ENCODE measurements at places on chromosomes 1 and 21. TPM values are rescaled to one million over a fixed set of nuclear protein-coding genes. Genes with fewer than 3 reads are reported as not detected.
A peak's percentile ranks its signal among the peaks of the same experiment; 100 is the strongest.

AMY2A gene
- total RNA-seq = not detected

LYST gene
- 6.2 TPM for total RNA-seq

KRTAP19-3 gene
- not detected for total RNA-seq

TP73 gene
- total RNA-seq = 0.16 TPM

DNA sequence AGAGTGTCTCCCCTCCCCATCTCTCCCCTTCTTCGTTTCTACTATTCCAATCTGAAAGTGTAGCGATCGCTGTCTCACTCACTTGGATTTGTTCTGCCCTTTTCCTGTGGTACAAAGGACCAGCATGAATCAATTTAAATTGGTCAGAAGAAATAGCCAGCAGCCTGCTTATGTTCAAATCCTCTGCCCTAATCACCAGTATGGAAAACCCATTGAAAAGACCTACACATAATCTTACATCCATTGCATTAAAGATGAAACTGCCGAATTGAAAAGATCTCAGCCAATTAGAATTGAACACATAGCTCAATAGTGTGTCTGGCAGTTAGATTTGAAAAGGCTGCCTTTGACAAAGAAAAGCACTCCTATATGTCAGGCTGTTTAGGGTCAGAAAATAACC lies 122.6 kb downstream of the TNNI3K start:
- H3K4me1 ChIP-seq = no peaks in the 10 kb centered on the region
- H3K27me3 ChIP-seq = no peaks in the 10 kb centered on the region
- no peak overlapping the region for H3K27ac ChIP-seq
- H3K36me3 ChIP-seq = no peaks in the 10 kb centered on the region

- H3K4me1 ChIP-seq = no peaks in the 10 kb centered on the region
- H3K27me3 ChIP-seq = no peaks in the 10 kb centered on the region
These were observed 191.4 kb downstream of the ZBTB18 start for GRCh38 chr1:244242446-244242845.

GRCh38 chr21:35227786-35228185 lies 178.7 kb upstream of the RUNX1 start:
- no peaks in the 10 kb centered on the region for H3K4me1 ChIP-seq
- no peak overlapping the region for H3K4me3 ChIP-seq
- no peaks in the 10 kb centered on the region for H3K36me3 ChIP-seq

DNA sequence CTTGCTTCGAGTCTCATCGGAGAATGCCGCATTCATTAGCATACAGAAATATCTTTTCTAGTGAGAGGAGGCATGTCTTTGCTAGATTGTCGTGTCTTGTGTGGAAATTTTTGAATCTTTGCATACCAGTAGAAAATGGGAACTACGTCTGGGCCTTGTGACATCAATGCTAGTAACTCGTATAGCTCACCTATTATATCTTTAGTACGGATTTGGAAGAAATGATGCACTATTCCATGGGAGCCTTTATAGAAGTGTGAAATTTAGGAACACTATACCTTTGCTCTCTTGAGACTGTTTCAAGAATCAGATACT lies 835 bp downstream of the UHMK1 start:
- H3K36me3 ChIP-seq = no peaks in the 10 kb centered on the region
- peak; percentile 5 for DNase-seq
- no peaks in the 10 kb centered on the region for H3K4me1 ChIP-seq
- peak overlapping the region; percentile 86 for H3K4me3 ChIP-seq
- peak overlapping the region; percentile 97 for H3K27ac ChIP-seq

CFAP126 gene
- not detected for total RNA-seq

DNA sequence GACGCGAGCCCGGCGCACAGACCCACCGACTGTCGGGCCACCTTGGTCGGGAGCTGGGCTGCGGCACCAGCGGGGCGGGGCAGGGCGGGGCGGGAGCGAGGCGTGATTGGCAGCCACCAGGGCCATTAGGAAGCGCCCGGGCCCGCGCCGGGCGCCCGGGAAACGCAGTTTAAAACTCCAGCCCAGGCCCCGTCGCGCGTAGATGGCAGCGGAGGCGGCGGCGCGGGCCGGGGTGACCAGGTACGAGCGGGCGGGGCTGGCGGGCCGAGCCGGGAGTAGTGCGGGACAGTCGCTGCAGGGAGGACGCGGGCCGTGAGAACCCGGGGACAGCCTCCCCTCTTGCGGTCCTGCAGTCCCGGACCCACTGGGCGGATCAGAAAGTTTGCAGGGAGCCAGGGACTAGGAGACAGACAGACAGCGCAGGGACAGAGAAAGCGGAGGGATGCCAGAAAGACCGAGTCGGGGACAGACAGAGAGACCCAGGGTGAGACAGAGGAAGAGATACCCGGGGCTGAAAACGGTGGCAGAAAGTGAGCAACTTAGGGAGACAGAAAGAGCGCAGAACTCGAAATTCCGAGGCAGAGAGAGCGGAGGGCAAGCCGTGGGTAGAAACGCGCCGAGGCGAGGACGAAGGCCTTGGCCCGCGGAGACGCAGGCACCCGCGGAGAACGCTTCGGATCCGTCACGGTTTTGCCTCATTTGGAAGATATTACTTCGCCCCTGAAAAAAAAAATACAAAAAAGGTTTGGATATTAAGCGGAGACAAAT lies at the start of gene DMBX1:
Gene DMBX1, plus strand, starts transcription at position 199 of the 768 bp plus-strand sequence. CDS start 17,175 bp downstream, outside the sequence.
- peaks cover 98% of the 10 kb centered on the region for H3K27me3 ChIP-seq
- peak; percentile 51 for DNase-seq
- no peaks in the 10 kb centered on the region for H3K36me3 ChIP-seq
- no peak within 1 kb of the TSS for H3K27ac ChIP-seq
- H3K4me3 ChIP-seq = no peak within 1 kb of the TSS

- H3K36me3 ChIP-seq = no peaks in the 10 kb centered on the region
- H3K4me1 ChIP-seq = no peaks in the 10 kb centered on the region
- H3K27me3 ChIP-seq = no peaks in the 10 kb centered on the region
- no peak overlapping the region for H3K27ac ChIP-seq
These were observed 28.7 kb downstream of the NBPF3 start for GRCh38 chr1:21468599-21468998.

DNA sequence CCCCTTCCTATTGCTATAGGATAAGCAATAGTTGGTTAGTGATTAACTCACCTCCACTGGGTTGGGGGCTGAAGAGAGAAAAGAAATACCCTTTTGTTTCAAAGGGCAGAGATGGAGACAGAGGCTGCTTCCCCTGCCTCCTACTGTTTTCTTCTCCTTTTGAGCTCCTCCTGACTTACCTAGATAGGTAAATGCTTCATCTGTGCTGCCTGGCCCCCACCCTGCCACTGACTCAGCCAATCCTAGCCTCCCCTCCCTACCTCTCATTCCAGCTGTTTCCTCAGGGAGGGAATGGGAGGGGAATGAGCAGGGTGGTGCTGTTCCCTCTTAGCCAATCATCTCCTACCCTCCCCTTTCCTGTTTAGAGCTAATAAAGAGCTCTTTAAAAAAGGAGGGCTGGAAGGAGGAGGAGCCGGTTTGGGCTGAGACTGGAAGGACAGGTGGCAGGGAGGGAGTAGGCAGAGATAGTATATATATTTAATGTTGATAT lies at the start of gene C1orf116:
Gene C1orf116, minus strand, starts transcription at position 229 of the 490 bp plus-strand sequence. CDS start 5,158 bp downstream, outside the sequence.
- peak within 1 kb of the TSS; percentile 100 for H3K27ac ChIP-seq
- no peaks in the 10 kb centered on the region for H3K27me3 ChIP-seq
- H3K4me1 ChIP-seq = peaks cover 26% of the 10 kb centered on the region
- H3K36me3 ChIP-seq = no peaks in the 10 kb centered on the region
- peak; percentile 88 for DNase-seq

GRCh38 chr1:235946571-235946981 lies 79.9 kb upstream of the LYST start:
- no peaks in the 10 kb centered on the region for H3K36me3 ChIP-seq
- no peak for DNase-seq
- H3K27ac ChIP-seq = no peak overlapping the region
- H3K27me3 ChIP-seq = no peaks in the 10 kb centered on the region

DNA sequence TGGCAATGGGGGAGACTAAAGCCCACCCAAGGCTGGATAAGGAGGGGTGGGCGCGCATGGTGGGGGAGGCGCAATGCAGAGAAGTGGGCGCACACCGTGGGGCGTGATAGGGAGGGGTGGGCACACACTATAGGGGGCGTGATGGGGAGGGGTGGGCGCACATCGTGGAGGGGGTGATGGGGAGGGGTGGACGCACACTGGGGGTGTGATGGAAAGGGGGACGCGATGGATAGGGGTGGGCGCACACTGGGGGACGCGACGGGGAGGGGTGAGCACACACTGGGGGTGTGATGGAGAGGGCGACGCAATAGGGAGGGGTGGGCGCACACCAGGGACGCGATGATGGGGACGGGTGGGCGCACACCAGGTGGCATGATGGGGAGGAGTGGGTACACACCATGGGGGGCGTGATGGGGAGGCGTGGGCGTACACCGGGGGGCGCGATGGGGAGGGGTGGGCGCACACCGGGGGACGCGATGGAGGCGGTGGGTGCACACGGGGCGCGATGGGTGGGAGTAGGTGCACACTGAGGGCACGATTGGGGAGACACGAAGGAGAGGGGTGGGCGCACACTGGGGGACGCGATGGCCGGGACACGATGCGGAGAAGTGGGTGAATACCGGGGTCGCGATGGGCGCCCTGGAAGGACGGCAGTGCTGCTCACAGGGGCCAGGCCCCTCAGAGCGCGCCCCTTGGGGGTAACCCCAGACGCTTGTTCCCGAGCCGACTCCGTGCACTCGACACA lies 929 bp downstream of the SUMO3 start:
- H3K4me3 ChIP-seq = peak overlapping the region; percentile 41
- H3K27ac ChIP-seq = no peak overlapping the region
- H3K36me3 ChIP-seq = no peaks in the 10 kb centered on the region
- DNase-seq = no peak

- H3K27me3 ChIP-seq = no peaks in the 10 kb centered on the region
- H3K4me3 ChIP-seq = no peak overlapping the region
- no peak for DNase-seq
- no peak overlapping the region for H3K27ac ChIP-seq
- H3K36me3 ChIP-seq = peaks cover 4% of the 10 kb centered on the region
- no peaks in the 10 kb centered on the region for H3K4me1 ChIP-seq
These were observed 106.7 kb downstream of the SCMH1 start for GRCh38 chr1:41135196-41135947.

METTL25B gene
- total RNA-seq = 20.6 TPM

DNA sequence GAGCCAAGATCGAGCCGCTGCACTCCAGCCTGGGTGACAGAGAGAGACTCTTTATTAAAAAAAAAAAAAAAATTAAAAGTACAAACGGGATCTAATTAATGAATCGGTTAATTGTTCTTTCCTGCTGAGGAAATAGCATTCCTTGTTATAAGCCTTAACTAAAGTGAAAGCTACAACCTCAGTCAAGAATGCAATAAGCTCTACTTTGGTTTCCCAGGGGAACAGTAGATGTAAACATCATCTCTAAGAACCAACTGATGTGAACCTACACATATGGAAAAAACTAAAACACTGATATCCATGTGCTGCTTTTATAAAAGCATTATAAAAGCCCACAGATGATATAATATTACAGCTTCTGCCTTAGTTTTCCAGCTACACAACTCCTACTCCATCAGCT lies 41.9 kb downstream of the LPGAT1 start:
- DNase-seq = no peak
- no peaks in the 10 kb centered on the region for H3K36me3 ChIP-seq
- no peak overlapping the region for H3K27ac ChIP-seq
- no peak overlapping the region for H3K4me3 ChIP-seq
- H3K4me1 ChIP-seq = peaks cover 3% of the 10 kb centered on the region

DNA sequence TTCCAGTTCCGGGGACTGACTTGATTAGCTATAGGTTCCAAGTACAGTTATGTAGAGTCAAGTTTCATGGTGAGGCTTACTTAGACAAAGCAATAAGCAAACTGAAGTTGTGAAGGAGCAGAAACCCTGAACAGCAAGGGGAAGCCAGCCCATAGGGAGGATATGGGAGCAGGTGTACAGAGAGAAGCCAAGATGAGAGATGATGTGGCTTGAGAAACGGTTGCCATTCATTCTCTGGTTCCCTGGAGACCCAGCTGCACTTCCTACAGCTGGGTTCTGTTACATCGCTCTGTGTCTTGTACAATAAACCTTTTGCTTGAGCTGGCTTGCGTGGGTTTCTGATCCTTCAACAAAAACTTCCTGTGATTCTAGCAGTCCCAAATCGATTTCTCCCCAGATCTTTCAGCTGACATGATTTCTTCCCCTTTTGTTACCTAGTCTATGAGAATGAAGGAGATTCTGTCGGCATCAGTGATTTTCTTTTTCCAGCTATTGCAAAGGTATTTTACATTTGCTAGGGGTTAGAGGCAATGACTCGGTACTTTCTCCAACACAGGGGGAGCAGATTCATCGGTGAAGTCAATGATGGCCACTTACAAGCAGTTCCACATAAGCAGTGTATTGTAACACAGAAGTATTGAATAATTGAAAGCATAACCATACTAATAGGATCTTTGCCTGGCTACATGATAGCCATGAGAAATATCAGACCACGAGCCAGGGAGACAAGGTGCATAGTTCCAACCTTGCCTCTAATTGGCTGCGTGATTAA lies 67.3 kb downstream of the URB2 start:
- no peaks in the 10 kb centered on the region for H3K27me3 ChIP-seq
- no peak for DNase-seq
- H3K4me3 ChIP-seq = no peak overlapping the region
- H3K4me1 ChIP-seq = no peaks in the 10 kb centered on the region
- no peaks in the 10 kb centered on the region for H3K36me3 ChIP-seq
- H3K27ac ChIP-seq = no peak overlapping the region

DNA sequence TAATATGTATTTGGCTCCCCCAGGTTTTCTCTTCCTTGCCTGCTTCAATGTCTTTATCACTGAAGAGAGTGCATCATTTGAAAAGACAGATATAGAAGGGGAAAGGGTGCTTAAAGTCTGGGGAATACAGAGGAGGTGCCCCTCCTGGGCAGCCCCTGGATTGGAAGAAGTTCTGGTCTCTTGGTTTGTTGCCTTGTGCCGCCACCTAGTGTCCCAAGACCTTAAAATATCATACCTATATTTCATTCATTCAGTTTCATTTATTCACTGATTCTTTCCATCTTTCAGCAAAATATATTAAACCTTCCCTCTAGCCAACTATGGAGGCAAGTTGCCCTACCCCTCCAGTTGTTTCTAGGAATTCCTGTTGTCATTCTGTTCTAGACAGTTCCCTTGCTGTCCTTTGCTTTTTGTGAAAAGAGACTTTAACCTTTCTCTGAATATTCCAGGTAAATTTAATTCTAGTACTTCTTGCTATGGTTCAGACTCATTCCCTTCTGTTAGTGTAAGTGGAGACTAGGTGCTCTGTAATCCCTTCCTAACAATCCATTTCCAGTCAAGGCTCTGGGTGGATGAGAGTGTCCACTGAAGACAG lies 56.1 kb downstream of the MEF2D start:
- H3K36me3 ChIP-seq = no peaks in the 10 kb centered on the region
- DNase-seq = no peak
- no peaks in the 10 kb centered on the region for H3K4me1 ChIP-seq
- H3K4me3 ChIP-seq = no peak overlapping the region

GRCh38 chr21:37762606-37763005 lies 153.7 kb downstream of the KCNJ6 start:
- H3K27ac ChIP-seq = no peak overlapping the region
- H3K36me3 ChIP-seq = no peaks in the 10 kb centered on the region
- H3K4me1 ChIP-seq = no peaks in the 10 kb centered on the region
- no peak overlapping the region for H3K4me3 ChIP-seq
- DNase-seq = no peak

GRCh38 chr1:113096493-113096892 lies 23.5 kb downstream of the LRIG2 start:
- peaks cover under 1% of the 10 kb centered on the region for H3K4me1 ChIP-seq
- no peaks in the 10 kb centered on the region for H3K36me3 ChIP-seq
- H3K27me3 ChIP-seq = no peaks in the 10 kb centered on the region
- H3K4me3 ChIP-seq = no peak overlapping the region
- no peak for DNase-seq
- H3K27ac ChIP-seq = peak overlapping the region; percentile 18

GRCh38 chr1:7235871-7236517 lies 450.7 kb downstream of the CAMTA1 start:
- H3K27ac ChIP-seq = no peak overlapping the region
- H3K4me3 ChIP-seq = no peak overlapping the region
- H3K4me1 ChIP-seq = no peaks in the 10 kb centered on the region
- no peak for DNase-seq

Measured in hepatocyte (in vitro differentiated cells).